ENCODE measurements at places on chromosomes 1 and 21. TPM values are rescaled to one million over a fixed set of nuclear protein-coding genes. Genes with fewer than 3 reads are reported as not detected.
A peak's percentile ranks its signal among the peaks of the same experiment; 100 is the strongest.

GRCh38 chr1:84174051-84174556 lies 30.0 kb downstream of the PRKACB start:
- peak; percentile 26 for DNase-seq

LENEP gene
- total RNA-seq = 0.43 TPM

DNA sequence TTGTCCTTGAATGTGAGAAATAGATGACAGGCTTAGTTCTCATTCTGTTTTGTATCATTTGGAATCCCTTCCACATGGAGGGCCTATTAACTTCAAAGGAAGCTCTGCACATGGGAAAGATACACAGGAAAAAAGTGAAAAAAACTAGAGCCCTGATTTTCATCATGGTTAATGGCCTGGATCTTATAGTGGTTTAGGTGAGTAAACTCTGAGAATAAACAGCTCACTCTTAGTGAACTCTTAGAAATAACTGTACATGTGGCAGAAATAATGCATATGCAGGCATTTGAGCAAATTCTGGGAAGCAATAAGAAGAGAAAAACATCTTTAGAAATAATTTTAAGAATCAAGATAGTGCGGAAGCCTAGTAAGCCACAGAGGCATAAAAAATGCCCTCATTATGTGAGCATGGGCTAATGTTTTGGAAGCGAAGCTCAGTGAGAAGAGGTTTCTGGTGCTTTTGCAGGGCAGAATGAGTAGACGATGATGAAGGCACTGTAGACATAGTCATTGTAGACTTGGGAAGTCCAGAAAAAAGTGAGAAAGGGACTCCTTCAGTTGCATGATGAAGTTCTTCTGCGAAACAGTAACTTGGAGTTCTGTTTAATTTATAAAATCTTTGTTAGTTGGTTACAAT lies 279.9 kb downstream of the DNM3 start:
- DNase-seq = peak; percentile 66

- DNase-seq = no peak
Measured at GRCh38 chr1:89957107-89957506, 37.8 kb upstream of the ZNF326 start.

- peak; percentile 99 for DNase-seq
Measured at GRCh38 chr21:38306433-38307141, 49.8 kb downstream of the KCNJ15 start.

MMP23B gene
- 11.0 TPM for total RNA-seq
